ENCODE measurements at places on chromosomes 4 and X.
A peak's percentile ranks its signal among the peaks of the same experiment; 100 is the strongest.

DNA sequence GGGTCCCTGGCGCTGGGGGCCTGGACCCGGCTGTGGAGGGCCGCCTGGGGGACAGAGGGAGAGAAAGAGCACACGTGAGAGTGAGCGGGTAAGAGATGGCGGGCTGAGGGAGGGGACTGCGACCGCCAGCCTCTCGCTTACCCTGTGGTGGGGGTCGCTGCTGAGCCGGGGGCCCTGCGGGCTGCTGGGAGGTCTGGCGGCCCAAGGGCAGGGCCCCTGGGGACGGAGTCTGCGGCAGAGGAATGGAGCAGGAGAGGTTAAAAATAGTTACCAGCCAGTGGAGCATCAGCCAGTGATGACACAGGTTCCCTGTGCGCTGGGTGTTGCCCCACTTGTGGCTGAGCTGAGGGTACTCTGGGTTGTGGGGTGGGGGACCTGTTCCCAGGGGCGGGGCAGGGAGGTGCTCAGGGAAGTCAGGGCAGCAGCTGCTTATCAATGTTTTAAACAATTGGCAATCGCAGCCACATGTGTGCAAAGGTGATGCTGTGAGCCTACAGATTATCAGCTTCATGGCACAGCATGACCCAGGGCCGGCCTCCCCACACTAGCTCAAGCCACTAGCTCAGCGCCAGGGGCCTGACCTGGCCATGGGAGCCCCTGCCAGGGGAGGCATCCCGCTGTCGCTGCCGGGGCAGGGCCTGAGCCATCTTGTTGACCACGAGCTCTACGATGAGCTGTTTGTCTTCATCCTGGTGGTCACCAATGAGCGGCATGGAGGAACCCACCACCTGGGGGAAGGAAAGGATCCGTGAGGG, 7.5 kb upstream of the TIMP1 start:
- peak; percentile 34 for ATAC-seq

DNA sequence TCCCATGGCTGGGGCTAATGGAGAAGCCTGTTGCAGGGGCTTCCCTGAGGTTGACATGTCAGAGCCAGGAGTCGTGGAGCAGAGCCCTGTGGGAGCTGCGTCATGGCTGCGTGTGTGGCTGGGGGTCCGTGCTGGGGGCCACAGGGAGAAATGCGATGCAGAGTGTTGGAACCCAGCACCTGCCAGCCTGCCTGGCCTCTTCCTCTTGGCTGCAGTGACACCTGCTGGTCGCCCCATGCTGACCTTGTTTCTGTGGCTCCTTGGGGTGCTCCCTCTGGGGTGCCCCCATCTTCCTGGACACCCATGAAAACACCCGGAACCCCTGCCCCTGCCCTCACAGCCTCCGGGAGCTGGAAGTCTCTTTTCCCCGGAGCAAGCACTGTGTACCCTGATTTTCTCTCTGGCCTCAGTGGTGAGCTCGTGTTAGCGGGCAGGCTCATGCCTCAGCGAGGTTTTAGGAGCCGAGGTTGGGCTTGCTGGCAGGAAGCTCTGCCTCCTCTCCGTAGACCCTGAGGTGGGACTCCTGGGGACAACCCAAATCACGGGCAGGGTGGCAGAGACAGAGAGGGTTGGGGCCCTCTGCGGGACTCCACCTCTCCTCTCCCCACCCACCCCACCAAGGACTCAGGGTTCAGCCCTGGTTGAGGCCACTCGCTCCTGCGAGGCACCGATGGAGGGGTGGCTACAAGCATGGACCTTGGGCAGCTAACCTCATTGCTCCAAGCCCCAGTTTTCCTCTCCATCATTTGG, 103.7 kb downstream of the SORCS2 start:
- no peak for ATAC-seq

DNA sequence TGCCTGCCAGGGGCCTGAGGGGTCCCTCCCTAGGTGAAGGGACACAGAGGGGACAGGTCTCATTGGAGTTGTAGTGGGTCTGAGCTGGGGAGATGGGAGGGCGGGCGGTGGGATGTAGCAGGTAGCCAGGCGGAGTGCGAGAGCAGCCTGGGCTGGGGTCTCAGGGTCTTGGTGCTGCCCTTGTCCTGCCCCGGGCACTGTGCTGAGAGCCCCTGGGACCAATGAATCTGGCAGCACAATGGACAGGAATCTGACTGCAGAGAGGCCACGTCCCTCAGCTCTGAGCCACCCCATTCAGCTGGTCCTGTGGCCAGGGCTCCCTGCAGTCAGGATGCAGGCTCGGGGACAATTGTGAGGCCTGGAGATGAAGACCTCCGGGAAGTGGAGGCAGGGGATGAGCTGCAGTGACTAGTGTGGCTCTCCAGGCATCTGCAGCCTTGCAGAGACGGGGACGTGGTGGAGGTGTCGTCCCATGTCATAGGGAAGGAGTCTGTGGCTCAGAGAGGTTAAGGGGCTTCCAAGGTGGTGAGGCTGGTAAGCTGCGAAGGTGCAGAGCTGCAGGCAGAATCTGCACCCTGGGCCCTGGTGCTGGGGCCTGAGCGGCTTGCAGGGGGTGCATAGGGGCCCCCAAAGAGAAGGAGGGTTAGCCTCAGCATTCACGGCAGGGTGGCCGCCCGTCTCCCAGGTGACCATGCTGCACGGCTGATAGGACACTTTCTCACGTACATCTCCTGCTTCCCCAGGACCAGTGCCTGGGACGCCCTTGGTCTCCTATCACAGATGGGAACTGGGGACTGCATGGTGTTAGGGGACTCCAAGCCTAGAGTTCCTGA, 20.6 kb downstream of the NSG1 start:
- peak; percentile 14 for ATAC-seq

- no peak for ATAC-seq
These were observed 126.9 kb upstream of the GUCY1A1 start for GRCh38 chr4:155539746-155540145.

DNA sequence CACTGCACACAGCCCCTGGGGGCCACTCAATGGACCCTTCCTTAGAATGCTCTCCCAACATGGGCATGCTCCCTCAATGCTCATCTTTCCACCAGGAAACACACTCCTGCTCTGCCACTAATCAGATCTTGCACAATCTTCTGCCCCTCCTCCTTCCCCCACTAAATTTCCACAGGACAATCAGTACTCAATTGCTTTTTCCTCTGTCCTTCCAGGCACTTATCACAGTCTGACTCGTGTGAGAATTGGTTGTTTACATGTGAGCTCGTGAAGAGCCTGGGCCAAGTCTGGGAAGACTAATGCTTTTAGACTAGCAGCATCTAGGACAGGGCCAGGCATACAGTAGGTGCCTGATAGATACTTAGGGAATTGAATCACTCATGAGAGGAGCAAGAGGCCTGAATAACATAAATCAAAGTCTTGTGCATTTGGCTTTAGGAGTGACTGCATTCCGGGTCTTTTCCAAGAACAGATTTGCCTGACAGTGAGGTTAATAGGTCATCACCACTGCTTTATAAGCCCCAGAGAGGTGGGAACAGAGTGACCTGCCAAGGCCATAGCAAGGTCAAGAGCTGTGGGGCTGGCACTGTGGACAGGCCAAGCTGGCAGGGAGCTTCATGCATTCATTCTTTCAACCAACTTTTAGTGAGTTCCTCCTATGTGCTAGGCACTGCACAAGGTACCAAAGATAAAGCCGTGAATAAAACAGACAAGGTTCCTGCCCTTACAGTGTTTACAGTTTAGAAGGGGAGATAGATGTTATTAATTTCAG, 55.0 kb downstream of the PRPS1 start:
- ATAC-seq = peak; percentile 23

GRCh38 chr4:3642806-3643517, 110.7 kb upstream of the LRPAP1 start:
- ATAC-seq = no peak

DNA sequence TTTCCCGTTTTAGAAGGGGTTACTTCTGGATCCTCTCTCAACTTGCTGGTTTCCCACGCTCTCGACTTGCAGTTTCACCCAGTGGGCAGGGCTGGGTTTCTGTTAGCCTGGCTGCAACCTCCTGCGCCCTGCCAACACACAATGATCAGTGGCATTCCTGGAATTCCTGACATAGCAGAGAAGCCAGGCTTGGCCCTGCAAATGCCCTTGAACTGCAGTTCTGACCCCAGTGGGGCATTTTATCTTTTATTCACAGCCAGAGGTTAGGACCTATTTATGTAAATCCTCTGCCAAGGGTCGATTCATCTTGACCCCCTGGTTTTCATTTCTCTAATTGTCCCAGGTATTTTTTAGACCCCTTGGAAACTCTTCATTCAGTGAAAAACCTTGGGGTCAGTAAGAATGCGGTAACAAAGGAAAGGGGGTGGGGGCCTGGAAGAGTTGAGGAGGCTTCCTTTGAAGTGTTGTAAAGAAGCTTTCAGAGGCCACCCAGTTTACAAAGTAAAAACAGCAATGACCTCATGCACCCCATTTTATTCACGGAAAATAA, 217.6 kb downstream of the ZNF674 start:
- no peak for ATAC-seq

DNA sequence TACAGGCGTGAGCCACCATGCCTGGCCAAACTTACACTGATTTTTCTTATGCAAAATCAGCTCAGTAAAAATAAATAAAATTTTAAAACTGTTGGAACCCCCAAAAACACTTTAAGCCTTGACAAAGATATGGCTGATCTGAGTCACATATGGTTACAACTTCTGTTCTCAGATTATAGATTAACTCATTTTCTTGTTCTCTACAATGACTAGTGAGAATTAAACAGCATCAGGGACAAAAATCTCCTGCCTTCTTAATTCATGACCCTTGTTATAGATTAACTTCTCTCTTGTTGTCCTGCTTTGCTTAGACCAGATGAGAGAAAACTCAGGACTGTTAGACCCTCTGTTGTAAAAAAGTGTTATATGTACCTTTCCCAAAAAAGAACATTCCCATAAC, 24.2 kb upstream of the EXOC1L start:
- ATAC-seq = no peak

DNA sequence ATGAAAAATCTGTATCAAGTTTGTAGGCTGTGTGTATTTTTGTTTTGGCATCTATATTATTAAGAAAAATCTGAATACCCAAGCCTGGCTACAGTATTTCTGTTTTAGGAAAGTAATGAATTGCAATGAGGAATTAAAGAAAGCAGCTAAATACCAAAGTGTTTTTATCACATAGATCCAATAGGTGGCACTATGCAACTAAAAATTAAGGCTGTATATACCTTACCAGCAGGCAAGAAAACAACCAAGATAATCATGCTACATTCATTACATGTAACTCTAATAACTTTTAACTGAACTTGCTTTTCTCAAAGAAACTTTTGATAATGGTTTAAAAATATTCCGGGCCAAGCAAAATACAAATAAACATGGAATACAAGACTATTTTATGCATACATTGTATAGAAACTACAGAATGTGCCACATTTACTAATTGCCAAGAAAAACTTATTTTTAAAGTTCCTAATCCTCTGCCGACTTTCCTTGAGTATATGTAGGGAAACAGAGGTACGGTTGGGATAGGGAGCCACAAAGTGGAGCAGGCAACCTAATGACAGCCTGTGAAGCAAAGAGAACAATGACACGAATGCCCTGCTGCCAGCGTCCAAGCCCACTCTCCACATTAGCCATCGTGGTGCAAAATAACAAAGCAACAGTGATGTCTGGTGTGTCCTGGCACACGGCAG, 63.7 kb downstream of the SEC24D start:
- peak; percentile 53 for ATAC-seq

DNA sequence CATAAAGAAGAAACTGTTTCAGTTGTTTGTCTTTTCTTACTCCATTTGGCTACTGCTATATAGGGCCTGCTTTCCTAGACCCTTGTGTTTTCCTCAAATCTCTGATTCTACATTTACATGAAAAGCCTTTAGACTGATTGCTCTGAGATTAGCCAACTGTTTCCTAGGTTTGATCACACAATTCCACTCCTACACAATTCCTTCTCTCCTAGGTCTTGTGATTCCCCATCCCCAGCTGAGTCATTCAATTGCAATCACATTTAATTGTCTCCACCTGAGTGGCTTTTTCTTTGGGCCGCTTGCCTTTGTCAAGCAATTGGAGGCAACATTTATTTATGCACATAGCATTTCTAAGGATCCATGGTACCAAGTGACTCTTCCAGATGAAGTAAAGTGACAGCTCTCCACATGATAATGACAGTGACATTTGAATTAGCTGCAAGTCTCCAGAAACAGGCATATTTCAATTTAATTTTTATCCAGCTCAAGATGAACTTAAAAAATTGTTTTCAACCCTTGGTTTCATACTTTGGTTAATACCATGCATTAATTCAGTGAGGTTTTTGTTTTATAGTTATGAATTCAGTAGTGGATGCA, 35.8 kb downstream of the ATXN3L start:
- peak; percentile 88 for ATAC-seq

GRCh38 chr4:153533387-153533786, 67.2 kb downstream of the TMEM131L start:
- no peak for ATAC-seq

GRCh38 chr4:138052806-138053632, 189.1 kb downstream of the SLC7A11 start:
- ATAC-seq = peak; percentile 49
